Motor neuron (in vitro differentiated cells): ENCODE measurements at places on chromosomes 7 and 10. TPM values are rescaled to one million over a fixed set of nuclear protein-coding genes. Genes with fewer than 3 reads are reported as not detected.

Gene C10orf71
- total RNA-seq = 0.73 and 1.6 TPM in 2 replicates

Gene WIPF3
- 3.1 and 4.2 TPM in 2 replicates for total RNA-seq

- no peak for ATAC-seq
These were observed 148.3 kb downstream of the SVIL start for GRCh38 chr10:29486433-29486832.

- peak; percentile 47 for ATAC-seq
These were observed 16.9 kb upstream of the STMP1 start for GRCh38 chr7:135645296-135645904.

DNA sequence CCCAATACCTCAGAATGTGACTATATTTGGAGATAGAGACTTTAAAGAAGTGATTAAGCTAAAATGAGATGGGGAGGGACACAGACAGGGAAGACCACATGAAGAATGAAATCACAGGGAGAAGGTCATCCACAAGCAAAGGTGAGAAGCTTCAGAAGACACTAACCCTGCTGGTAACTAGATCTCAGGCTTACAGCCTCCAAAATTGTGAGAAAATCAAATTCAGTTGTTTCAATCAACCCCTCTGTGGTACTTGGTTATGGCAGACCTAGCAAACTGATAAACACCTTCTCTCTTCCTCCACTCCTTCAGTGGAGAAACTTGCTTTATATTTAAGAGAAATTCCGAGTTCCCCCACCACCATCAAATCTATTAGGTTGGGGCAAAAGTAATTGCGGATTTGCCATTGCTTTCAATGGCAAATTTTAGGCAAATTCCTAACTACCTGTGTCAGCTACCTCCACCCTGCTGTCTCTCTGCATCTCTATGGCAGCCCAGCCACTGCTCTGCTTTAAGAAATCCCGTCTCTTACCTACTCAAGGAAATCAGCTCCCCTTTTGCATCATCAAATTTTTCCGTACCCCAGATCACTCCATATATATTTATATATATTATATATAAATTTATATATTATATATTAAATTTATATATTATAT lies 38.2 kb downstream of the SEMA3E start:
- no peak for ATAC-seq

DNA sequence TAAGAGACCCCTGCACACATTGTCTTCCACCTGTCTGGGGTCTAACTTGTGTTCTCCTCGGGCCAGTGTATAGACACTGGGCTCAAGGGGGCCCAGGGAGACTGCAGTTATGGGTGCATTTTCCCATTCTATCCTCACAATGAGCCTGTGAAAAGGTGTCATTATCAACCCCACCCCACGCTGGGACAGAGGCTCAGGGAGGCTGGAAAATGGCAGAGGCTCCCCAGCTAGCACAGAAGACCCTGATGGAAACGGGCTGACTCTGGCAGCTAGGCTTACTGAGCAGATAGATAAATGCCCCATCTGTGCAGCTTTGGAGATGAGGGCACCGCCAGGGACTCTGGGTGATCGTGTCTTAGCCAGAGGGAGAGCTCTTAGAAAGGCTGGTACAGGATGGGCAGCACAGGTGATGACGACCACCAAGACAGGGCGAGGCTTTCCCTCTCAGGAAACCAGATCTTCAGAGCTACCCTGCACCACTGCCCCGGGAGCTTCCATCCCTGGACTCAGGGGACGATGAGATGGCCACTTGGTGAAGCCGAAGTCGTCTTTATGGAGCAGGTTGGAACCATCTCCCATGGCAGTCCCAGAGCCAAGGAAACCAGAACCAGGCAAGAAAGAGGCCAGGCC lies 58.2 kb upstream of the CHST15 start:
- no peak for ATAC-seq

GRCh38 chr10:100717166-100717565 lies 28.2 kb upstream of the PAX2 start:
- no peak for ATAC-seq

GRCh38 chr7:37430640-37431039 lies 18.0 kb downstream of the ELMO1 start:
- ATAC-seq = no peak

GRCh38 chr7:98479318-98479717 lies 78.4 kb upstream of the BAIAP2L1 start:
- no peak for ATAC-seq

DNA sequence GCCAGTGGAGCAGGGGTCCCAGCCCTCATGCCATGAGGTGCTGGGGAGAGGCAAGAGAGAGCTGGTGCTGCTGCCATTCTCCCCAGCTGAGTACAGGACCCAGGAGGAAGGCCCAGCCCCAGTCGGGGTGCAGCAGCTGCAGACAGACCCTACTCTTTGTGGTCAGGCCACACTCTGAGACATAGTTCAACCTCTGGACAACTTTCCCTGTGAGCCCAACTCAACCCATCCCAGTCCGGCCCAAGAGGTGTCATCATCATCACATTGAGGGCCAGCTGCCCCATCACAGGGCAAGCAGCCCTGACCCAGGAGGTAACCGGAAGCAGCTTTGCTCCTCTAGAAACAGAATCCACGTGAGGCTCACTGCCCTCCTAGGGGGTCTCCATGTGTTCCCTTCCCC lies 133.8 kb upstream of the KCNMA1 start:
- no peak for ATAC-seq

- ATAC-seq = no peak
These were observed 173.0 kb downstream of the ARHGAP21 start for GRCh38 chr10:24550680-24551079.
